ENCODE measurements at places on chromosomes 7 and 10.

GRCh38 chr10:119242186-119242585, 34.8 kb downstream of the GRK5 start:
- no peak for DNase-seq

DNA sequence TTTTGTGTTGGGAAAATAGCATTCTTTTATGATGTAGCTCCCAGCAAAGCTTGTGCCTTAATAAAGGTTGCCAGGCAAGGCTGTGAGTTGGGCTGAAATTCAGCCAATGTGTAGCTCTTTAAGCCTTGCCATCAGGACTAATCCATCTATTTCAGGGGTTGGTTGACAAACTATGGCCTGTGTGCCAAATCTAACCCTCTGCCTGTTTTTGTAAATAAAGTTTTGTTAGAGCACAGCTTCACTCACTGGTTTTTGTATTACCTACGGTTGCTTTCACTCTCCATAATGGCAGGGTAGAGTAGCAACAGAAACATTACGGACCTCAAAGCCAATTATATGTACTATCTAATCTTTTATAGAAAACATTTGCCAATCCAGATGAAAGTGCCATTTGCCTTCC, 638.1 kb upstream of the POT1 start:
- no peak for DNase-seq

DNA sequence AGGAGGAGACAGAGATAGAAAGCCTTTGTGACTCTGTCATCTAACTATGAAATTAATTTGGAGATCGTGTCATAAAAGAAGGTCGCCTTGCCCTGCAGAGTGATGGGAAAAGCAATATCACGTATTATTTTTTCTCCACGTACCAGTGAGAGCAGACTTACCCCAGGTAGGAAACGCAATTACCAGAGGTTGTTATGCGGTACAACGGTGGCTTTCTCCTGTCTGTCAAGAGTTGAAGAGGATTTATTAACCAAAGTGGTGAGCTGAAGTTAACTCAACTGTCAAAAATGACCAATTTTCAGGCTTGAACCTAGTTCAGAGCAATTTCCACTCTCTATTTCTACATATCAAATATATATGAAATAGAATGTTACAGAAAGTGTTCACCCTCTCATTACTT, 282.6 kb upstream of the PFKP start:
- no peak for DNase-seq

GRCh38 chr10:126058507-126058906, 162.1 kb downstream of the FANK1 start:
- no peak for DNase-seq

GRCh38 chr7:82049442-82049841, 279.6 kb upstream of the HGF start:
- no peak for DNase-seq

DNA sequence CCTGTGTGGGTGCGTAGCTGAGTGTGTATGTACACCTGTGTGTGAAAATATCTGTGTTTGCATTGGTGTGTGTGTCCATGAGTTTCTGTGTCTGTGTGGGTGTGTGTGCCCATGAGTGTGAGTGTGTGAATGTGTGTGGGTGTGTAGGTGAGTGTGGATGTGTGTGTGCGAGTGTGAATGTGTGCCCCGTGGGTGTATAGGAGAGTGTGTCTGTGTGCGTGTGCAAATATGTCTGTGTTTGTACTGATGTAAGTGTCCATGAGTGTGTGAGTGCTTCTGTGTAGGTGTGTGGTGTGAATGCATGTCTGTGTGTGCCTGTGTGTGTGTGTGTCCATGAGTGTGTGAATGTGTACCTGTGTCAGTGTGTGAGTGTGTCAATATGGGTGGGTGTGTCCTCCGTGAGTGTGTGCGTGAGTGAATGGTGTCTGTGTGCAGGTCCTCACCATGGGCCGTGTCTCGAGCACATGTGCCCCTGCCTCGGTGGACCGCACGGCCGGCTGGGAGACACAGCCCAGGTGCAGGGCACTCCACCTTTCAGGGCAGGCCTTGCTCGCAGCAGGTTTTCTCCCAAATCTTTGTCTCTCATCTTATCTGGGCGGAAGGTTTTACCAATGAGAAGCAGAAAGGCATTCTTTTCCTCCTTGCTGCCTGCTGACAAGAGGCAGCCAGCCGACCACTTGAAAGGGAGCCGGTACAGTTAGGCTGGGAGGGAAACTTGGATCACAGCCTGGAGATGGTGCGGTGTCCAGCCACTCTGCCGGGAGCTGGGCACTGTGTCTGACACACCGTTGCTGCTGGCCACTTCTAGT, 107.1 kb upstream of the FAM20C start:
- no peak for DNase-seq

DNA sequence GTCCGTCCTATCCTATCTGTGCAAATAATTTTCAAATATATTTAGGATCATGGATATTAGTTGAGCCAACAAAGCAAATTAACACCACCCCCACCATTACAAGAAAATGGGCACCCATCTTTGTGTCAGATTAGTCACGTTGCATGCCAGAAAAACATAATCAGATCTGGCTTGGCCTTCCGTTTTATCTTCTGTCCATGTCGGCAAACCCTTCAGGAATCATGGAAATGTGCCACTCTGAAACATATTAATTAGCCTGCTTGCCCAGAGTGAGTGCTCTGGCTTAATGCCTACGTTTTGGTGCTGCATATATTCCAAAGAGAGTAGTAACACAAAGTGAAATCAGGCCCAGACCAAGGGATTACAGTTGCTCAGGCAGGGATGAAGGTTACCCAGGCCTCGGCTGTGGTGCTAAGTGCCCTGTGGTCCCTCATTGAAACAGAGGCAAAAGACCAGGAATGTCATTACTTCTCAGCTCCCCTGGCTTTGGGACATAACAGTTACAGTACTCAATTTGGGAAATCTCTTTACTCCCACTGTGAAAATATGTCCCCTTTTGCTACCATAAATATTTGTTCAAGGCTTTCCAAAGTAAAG, 154.0 kb upstream of the LSM8 start:
- no peak for DNase-seq

DNA sequence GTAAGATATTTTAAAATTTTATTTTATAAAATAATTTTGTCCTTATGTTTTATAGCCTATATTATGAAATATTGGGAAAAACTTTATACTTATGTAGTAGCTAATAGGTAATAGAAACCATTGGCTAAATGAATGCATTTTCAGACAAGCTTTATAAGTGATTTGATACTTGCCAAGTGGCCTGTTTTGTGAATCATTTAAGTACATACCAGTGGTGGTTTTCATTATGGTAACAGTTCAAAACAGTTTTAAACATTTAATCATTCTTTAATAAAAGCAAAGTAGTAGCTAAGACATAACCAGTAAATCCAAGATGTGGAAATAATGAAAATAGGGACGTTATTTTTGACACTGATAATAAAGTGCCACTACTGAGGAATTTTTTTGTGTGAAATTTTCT, 182.2 kb downstream of the PHF14 start:
- no peak for DNase-seq

DNA sequence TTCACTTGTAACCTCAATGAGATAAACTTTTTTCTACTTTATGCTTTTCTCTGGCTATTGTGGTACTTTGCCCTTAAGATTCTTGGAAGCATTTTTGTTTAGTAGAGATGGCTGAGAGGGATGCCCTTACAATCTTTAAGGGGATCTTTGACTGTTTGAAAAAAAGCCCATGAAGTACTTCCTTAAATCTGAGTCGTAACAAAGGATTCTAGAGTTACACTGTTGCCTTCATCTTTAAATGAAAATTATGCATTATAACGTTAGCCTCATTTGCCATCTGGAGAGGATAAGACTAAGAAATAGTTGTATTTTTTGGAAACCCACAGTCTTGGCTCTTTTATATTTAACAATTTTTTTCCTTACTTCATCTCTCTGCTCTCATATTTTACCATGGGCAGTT, 37.8 kb upstream of the FZD1 start:
- DNase-seq: no peak

GRCh38 chr10:1544929-1545328, 192.4 kb downstream of the ADARB2 start:
- no peak for DNase-seq

- no peak for DNase-seq
Measured at GRCh38 chr10:62243647-62243997, 25.0 kb downstream of the RTKN2 start.

DNA sequence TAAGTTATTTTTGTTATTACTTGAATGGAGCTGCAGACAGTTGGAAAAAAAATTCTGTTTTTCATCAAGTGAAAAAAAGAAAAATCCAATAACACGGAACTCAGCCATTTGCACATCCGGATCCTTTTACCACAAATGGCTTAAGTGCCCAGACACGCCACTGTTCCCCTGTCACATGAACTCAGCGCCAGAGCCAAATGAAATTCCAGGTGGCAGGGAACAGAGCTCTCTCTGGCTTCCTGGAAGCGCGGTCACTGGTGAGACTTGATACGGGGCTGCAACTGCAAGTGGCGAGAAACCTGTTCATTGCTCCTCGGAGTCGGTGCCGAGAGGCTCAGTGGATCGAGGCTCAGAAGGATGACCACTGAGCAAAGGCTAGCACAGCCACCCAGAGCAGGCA, 60.8 kb upstream of the NPTX2 start:
- no peak for DNase-seq

- DNase-seq: no peak
Measured at GRCh38 chr7:151057506-151057988, at the start of gene CDK5. Gene CDK5, minus strand, starts transcription at chr7:151057897. Its CDS starts 49 bp downstream, at chr7:151057848.

GRCh38 chr7:351256-351655, 61.3 kb downstream of the FOXL3 start:
- no peak for DNase-seq

- no peak for DNase-seq
Measured at GRCh38 chr7:30575910-30576309, 18.8 kb upstream of the GARS1 start.

- no peak for DNase-seq
Measured at GRCh38 chr10:91785830-91786229, 12.4 kb upstream of the TNKS2 start.

- DNase-seq: no peak
Measured at GRCh38 chr7:65827366-65827765, 45.5 kb upstream of the VKORC1L1 start.

DNA sequence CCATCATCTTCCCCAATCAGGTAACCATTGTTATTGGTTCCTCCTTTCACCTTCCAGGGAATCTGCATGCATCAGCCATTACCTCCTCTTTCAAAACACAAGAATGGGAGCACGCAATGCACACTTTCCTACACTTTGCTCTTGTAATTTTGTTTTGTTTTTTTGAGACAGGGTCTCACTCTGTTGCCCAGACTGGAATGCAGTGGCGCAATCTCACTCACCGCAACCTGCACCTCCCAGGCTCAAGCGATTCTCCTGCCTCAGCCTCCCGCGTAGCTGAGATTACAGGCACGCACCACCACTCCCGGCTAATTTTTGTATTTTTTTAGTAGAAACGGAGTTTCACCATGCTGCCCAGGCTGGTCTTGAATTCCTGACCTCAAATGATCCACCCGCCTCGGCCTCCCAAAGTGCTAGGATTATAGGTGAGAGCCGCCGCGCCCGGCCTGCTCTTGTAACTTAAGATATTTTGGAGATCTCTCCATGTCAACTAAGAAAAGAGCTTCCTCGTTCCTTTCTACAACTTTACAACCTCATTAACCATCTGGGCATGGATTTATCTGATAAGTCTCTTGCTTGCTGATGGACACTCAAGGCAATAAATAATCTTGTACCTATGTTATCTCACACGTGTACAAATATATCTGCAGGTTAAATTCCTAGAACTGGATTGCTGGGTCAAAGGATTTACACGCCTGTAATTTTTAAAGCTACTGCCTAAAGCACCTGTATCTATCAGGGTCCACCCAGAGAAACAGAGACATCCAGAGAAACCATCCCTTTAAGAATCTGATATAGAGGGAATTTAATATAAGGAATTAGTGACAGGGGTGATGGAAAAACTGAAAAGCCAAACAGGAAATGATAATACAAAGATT, 4.2 kb downstream of the CYTH3 start:
- DNase-seq: no peak

GRCh38 chr7:66867198-66867790, 53.7 kb upstream of the TMEM248 start:
- no peak for DNase-seq

DNA sequence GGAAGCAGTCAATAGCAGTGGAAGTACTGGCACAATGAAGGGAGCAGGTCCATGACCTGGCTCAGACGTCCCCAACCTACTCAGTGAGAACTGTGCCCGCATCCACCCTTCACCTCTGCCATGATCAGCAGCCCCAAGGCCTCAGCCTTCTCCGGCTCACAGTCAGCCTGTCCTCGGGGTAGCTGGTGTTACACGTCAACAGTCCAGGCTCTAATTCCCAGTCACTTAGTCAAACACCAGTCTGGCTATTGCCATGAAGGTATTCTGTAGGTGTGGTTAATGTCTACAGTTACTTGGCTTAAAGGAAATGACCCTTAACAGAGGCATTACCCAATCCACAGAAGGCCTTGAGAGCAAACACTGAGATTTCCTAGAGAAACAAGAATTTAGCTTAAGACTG, 49.1 kb downstream of the GRB10 start:
- DNase-seq: no peak

GRCh38 chr7:16743236-16743635, 10.3 kb upstream of the TSPAN13 start:
- no peak for DNase-seq

DNA sequence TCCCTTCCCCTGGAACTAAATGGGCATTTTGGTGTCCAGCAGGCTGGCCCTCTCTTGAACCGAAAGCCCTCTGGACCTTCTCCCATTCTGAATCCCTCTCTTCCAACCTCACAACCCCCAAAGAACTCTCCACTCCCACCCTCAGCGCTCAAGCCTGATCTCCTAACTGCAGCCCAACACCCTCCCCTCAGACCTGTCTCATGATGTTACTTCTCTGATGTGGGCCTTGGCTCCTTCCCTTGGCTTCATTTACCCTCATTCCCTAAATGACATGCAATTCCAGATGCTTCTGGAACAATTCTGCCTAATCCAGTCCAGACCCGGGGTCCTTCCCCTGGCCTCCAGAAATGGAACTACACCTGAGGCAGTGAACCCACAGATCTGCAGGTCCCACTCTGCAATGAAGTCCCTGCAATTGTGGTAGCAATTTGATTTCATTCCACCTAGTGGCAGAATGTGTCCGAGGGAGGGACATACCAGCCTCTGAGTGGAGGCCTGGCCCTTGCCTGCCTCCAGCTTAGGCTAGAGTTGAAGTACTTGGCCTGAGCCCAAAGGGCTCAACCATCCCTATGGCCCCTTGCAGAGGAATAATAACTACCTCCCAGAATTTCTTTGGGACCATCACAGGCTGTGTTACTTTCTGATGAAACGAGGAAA, 4.1 kb upstream of the CEP41 start:
- DNase-seq: no peak

DNA sequence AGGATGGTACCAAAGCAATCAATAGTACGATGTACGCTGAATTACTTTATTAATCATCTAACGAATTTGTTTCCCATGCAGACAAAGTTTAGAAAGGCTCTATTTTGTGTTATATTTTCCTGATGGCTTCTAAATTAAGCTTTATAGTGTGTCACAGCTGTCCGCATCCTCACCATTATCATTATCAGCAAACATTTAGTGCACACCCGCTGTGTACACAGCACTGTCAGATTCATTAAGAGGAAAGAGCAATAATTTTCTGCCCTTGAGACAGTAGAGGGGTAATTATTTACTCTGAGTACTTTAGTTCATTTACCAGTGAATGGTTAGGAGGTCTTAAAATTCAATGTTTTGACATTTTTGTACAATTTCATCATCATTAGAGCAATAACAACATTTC, 233.3 kb upstream of the PTPRZ1 start:
- DNase-seq: no peak

GRCh38 chr10:67088036-67088435, 162.2 kb downstream of the LRRTM3 start:
- DNase-seq: no peak
